ENCODE measurements at places on chromosomes 7 and 10. TPM values are rescaled to one million over a fixed set of nuclear protein-coding genes. Genes with fewer than 3 reads are reported as not detected.
A peak's percentile ranks its signal among the peaks of the same experiment; 100 is the strongest.

DNA sequence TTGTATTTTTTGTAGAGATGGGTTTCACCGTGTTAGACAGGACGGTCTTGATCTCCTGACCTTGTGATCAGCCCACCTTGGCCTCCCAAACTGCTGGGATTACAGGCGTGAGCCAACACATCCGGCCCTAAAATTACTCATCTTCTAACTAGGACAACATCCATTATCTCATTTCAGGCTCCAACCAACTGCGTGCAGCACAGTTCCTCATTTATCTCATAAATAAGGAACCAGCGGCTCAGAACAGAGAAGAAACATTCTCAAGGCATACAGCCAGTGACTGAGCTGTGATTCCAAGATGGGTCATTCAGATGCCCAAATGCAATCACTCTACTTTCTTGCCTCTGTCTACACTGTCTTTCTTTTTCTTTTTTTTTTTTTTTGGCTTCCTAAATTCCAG, 356.1 kb downstream of the ELMO1 start:
- no peak for DNase-seq

- DNase-seq, result no peak
These were observed 20.7 kb upstream of the RAPGEF5 start for GRCh38 chr7:22377703-22378102.

DNA sequence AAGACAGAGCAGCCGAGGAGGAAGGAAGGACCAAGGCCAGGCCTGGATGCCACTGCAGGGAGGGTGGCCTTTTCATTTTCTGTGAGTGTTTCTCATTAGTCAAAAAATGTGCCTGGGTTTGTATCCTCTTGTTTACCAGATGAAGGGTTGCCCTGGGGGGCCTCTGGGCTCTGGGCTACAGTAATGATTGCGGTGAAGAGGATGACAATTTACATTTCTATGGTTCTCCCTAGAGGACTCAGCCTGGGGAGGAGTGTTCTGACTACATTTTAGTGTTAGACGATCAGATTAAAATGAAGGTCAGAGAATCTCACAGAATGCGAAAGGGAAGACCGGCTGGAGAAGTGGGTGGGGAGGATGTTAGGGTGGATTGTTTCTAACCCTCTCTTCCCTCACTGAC, 108.0 kb upstream of the KMT2C start:
- no peak for DNase-seq

DNA sequence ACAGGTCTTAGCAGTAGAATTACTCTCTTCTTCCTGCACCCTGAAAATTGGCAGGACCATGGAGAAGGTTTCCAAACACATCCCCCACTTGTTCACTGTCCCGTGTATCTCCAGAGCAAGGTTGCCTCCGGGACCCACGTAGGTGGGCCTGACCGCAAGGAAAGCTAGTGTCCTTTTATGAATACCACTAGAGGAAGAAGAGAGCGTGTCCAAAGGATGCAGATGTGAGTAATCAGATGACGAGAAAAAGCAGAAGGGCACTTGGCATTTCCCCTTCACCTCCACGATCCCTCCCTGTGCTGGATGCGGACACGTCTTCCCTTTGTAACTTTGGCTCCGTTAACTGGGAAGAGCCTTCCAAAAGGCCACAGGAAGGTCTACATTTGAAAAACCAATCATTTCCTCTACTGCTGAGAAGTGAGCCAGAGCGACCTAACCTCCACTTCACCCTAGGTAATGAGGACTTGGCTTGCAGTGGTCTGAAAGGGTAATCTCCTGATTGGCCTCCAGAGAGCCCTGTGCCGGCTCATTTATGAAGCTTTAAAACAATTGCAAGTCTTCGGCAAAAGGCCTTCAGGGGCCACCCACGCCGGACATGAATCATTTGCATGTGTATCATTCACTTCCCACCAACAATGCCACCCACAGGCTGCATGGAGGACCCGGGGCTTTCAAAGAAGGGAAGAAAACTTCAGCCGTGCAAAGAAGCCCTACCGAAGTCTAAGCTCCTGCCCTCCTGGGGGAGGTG, 55.4 kb downstream of the LYZL1 start:
- peak; percentile 68 for DNase-seq

GRCh38 chr7:135904282-135904681, 72.9 kb downstream of the MTPN start:
- DNase-seq, result no peak

DNA sequence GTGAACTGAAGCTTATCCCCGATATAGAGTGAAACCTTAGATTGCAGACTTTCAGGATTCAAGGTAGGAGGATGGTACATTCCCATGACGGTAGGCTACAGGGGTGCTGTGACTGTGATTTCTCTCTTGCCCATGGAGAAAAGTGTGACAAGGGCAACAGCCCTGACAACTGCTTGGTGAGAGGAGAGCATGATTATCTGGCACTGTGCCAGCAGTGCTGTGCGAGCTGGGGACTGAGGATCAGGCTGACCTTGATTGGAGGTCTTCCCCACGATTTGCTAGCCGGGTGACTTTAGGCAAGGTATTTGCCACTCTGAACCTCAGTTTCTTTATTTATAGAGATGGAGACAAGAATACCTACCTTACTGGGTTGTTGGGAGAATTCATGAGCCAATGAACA, 229.5 kb downstream of the PTEN start:
- no peak for DNase-seq

- peak; percentile 67 for DNase-seq
These were observed 12.2 kb downstream of the CPA2 start for GRCh38 chr7:130278860-130279259.

DNA sequence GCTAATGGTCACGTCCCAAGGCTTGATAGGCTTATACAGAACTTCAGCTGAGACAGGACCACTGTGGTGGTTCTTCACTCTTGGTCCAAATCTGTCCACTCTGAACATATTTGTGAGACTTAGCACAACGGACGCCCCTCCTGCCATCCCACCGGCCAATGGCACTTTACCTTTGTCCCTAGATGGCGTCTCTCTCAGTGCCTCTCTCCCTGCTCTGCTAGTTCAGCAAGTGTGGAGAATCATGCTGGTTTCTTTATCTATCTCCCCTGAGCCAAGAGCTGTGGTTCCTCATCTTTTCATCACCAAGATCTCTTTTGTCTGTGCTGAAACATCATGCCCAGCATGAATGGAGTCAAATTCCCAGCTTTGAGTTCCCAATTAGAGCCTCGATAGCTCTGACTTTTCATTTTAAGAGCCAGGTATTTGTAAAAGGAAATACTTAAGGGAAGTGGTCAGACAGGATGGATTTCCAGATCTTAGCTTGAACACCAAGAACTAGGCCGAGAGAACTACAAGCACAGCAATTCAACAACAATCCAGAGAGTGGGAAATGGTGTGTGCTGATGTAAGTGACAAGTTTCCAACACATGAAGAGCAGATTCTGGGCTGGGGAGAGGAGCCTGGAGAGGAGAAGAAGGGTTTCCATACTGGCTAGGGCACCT, 69.5 kb downstream of the ZNF800 start:
- DNase-seq, result no peak

- DNase-seq, result no peak
These were observed 171.1 kb downstream of the ADK start for GRCh38 chr10:74322141-74322540.

Gene IFIT1B
- polyA plus RNA-seq, result not detected

DNA sequence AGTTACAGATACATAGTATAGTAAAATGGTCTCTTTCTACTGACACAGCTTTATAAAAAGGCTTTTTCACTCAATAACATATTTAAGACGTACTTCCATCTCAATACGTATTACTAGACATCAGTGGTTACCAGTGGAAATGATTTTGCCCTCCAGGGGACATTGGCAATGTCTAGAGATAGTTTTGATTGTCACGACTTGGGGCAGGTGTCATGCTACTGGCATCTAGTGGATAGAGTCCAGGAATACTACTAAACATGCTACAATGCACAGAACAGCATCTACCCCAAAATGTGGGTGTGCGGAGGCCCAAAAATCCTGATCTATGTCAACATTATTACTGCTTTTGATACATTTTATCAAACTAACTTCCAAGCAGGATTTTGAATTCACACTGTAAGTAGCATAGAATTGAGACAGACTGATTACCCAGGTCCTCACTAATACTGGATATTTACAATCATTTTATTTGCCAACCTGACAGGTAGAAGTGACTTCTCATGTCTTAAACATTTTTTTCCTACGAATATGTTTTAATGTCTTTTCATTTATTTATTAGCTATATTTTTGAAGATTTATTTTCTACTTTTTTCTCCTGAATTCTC, 53.8 kb downstream of the HGF start:
- peak; percentile 30 for DNase-seq

Gene AS3MT
- polyA plus RNA-seq, result 1.0 TPM

DNA sequence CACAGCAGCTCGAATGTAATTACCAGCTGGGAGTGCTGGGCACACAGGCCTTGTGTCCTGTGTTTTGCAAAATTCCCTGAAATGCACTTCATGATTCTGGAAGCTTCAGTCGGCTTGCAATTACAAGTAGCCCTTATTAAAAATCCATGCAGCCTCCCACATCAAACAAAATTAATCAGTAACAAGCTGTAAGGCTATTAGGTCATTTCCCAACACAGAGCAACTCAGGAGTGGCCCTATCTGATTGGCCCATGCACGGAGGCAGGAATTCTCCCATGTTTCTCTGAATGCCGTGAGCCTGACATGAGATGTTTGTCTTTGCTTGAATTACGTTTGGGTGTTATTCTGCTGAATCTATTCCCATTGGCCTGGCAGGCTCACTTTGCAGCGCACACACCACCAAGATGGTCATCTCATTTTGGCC, 36.9 kb downstream of the FOXL3 start:
- DNase-seq, result no peak

GRCh38 chr10:16828114-16828568, 10.9 kb upstream of the RSU1 start:
- peak; percentile 93 for DNase-seq

GRCh38 chr7:92963566-92963965, 127.2 kb upstream of the CDK6 start:
- no peak for DNase-seq

Gene KIAA1549
- polyA plus RNA-seq, result 3.9 TPM

GRCh38 chr7:70776627-70777101, 355.3 kb upstream of the GALNT17 start:
- DNase-seq, result no peak

GRCh38 chr7:107725138-107725740, 18.7 kb upstream of the CBLL1 start:
- DNase-seq, result peak; percentile 77

Gene CUBN
- 4.6 TPM for polyA plus RNA-seq

- DNase-seq, result no peak
These were observed 102.3 kb downstream of the DNAJB6 start for GRCh38 chr7:157439149-157439548.

DNA sequence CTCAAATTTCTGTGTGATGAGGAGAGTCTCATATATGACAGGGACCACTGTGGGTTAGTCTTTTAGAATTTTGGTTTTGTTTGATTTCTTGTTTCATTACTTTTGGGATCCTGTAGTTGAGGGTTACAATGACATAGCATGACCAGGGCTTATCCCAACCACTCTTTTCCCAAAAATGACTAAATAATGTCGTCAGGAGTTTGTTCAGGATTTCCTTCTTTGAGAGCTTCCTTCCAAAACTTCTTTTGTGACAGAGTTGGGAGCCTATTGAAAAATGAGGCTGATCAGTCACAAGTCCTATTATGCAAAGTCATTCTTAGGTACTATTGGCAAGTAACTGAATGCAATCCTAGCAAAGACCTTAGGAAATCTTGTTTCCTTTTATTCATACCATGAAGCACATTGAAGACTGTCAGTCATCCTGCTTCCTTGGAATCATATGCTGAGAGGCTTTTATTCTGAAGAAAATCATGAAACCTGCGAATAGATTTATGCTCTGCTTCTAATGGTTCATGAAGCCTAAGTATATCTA, 498.3 kb downstream of the LRMDA start:
- DNase-seq, result no peak

Gene PTF1A
- not detected for polyA plus RNA-seq

DNA sequence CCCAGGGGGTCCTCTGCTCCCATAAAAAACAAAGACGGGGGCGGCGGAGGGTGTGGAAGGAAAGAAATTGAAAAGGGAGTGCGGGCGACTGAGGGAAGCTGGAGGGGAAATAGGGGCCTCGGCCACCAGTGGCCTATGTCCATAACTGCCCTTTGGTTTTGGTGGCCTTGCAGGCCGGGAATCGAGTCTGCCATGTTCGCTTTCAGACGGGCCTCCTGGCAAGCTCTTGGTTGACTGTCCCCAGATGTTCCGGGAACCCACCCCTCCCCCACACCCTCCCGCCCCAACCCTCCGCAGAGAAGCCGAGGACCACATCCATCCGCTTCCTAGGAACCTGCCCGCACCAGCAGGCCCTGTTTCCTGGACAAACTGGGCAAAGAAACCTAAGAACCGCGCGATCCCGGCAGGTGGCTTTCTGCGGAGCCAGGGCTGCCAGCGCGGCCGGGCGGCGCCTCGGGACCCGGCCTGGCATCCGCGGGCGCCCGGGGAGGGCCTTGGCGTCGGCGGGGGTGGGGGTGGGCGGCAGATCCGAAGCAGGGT, 20.0 kb upstream of the GATA3 start:
- no peak for DNase-seq

Gene PNLIPRP2
- not detected for polyA plus RNA-seq

Gene CC2D2B
- polyA plus RNA-seq, result 0.21 TPM

Gene PNLIP
- not detected for polyA plus RNA-seq

Gene OR6V1
- not detected for polyA plus RNA-seq
